ENCODE measurements at places on chromosomes 2 and 18.
A peak's percentile ranks its signal among the peaks of the same experiment; 100 is the strongest.

DNA sequence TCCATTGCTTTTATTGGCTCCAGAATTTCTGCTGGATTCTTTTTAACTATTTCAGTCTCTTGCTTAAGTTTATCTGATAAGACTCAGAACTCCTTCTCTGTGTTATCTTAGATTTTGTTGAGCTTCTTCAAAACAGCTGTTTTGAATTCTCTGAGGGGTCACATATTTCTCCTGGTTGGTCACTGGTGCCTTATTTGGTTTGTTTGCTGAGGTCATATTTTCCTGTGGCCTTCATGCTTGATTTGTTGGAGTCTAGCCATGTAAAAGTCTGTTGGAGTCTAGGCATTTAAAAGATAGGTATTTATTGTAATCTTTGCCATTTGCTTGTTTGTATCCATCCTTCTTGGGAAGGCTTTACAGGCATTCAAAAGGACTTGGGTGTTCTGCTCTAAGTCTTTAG lies 398.7 kb downstream of the DSEL start:
- no peak for DNase-seq

DNA sequence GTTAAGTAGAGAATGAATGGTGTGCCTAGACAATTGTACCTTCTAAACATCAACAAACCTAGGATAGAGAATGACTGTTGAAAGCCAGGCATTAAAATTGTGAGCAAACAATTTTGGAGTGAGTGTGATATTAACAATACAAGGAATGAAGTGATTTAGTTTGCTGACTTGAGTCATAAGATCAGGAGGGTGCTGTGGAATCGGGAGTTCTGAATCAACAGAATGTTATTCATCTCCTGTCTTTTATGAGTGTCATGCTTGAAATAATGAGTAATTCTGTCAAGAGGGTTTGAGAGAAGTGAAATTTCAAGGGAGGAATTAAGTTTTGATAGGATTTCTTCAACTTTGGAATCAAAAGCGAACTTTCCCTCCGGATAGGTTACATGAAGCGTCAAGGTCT lies 214.4 kb upstream of the DSEL start:
- DNase-seq = no peak

DNA sequence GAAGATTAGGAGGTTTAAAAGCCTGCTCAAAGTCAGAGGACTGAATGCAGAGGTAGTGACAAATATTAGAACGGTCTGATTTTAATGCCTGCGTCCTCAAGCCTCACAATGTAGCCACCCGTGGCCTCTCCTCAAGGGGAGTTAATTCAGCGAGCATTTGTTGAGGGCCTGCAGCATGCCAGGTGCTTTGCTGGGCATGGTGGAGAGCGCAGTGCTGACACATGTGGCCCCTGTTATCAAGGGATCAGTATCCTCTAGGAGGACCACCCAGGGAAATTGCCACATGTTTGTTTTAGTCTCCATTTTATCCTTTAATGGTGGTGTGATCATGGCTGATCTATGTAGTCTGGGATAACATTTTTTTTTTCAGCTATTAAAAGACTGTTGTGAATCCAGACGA lies 19.2 kb downstream of the PMAIP1 start:
- DNase-seq = no peak

GRCh38 chr2:132581991-132582738 lies 87.8 kb downstream of the LYPD1 start:
- DNase-seq = no peak

DNA sequence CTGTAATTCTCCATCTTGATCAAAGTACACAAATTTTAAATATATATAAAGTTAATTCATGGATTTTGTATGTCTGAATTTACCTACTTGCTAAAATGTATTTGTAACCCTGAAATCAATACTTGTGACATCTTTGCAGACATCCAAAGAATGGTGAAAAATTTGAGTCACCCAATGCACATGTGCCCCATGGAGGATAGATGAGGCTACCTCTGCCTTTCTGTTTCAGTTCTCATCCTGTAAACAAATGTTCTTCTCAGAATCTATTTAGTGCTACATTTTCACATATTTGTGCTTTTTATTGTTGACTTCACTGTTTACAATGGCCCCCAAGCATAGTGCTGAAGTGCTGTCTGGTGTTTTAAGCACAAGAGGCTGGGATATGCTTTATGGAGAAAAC lies 171.5 kb downstream of the LRATD1 start:
- no peak for DNase-seq

DNA sequence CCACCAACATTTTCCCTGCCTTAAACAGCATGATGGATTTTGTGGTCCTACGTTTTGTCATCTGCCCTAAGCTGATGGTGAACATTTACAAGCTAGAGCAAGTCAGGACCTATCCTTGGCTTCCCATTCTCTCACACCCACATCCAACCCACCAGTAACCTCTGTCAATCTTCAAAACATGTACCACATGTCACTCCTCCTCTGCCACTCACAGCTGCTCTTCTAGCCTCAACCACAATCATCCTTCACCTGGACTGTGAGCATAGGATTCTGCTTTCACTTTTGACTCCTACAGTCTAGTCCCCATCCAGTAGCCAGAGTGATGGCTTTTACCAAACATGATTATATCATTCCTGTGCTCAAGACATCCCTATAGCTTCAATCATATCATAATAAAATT lies 279.8 kb upstream of the DLGAP1 start:
- DNase-seq = no peak

- no peak for DNase-seq
Measured at GRCh38 chr2:112239862-112240261, 15.0 kb downstream of the ZC3H8 start.

DNA sequence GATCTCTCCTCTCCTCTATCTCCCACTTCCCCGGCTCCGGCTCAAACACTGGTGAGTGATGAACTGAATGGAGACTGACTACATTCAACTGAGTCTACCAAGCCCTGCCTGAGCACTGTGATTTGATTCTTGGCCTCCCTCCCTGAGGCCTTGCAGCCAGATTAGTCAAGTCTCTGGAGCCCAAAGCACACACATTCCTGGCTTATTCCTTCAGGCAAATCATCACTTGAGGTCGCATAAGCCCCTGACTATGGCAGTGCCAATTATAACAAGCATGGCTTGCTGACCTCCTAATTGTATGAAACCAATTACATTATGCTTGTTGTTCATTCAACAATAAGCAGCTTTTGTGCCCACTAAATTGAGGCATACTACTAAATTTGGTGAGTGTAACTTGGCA lies 34.6 kb downstream of the EFEMP1 start:
- DNase-seq = no peak

DNA sequence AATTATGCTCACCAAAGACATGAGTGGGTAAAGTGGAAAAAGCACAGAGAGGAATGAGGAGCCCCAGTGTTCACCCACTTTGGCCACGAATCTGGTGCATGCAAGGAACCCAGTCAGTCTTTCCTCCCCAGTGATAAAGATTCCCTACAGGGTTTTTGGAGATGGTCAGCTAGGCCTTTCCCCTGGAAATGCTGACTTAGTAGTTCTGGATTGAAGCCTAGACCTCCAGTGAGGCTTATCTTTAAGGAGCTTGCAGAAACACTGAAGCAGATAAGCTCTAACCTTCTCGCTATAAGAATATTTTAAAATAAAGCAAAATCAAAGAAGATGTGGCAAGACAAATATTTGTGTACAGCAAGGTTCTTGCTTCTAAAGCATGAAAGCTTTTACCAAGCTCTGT lies 178.3 kb upstream of the CCDC68 start:
- DNase-seq = no peak

- no peak for DNase-seq
Measured at GRCh38 chr2:33670392-33670937, 71.4 kb upstream of the FAM98A start.

DNA sequence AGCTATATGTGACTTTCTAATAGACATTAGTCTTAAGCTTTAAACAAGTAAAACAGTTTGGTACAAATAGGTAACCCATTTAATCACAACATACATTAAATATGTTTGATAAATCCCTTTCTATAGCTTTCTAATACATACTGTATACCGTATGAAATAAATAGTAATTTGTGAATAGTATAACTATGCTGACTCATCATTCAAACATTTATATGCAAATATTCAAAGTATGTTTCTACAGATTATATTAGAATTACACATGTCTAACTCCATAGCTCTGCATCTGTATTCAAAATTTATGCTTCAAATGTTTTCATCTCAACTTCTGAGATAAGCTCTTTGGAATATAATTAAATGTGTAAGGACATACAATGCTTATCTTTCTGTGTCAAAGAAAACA lies 142.7 kb upstream of the ZNF804A start:
- DNase-seq = no peak

- no peak for DNase-seq
Measured at GRCh38 chr2:157822993-157823392, 53.1 kb downstream of the ACVR1 start.

- no peak for DNase-seq
Measured at GRCh38 chr2:211437396-211437795, 881.0 kb downstream of the CPS1 start.

- DNase-seq = no peak
Measured at GRCh38 chr2:44186810-44187209, 18.1 kb downstream of the PPM1B start.

GRCh38 chr18:73613706-73614340 lies 533.8 kb downstream of the FBXO15 start:
- DNase-seq = no peak

DNA sequence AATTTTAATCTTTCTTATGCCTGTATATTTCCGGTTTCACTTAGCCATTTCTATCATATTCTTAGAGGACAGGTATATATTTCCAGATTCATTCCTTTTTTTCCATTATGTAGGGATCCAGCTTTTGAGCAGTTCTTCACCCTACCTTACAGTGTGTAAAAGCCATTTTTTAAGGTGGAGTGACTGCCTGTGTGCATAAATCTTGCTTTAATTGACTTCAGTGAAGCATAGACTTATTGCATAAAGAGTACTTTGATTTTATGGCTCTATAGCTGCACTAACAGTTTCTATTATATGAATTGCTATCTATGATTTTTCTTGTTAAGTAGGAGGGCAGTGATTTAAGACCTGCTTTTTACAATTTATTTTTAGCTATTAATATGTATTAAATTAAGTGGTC lies 132.6 kb downstream of the NYAP2 start:
- DNase-seq = no peak

DNA sequence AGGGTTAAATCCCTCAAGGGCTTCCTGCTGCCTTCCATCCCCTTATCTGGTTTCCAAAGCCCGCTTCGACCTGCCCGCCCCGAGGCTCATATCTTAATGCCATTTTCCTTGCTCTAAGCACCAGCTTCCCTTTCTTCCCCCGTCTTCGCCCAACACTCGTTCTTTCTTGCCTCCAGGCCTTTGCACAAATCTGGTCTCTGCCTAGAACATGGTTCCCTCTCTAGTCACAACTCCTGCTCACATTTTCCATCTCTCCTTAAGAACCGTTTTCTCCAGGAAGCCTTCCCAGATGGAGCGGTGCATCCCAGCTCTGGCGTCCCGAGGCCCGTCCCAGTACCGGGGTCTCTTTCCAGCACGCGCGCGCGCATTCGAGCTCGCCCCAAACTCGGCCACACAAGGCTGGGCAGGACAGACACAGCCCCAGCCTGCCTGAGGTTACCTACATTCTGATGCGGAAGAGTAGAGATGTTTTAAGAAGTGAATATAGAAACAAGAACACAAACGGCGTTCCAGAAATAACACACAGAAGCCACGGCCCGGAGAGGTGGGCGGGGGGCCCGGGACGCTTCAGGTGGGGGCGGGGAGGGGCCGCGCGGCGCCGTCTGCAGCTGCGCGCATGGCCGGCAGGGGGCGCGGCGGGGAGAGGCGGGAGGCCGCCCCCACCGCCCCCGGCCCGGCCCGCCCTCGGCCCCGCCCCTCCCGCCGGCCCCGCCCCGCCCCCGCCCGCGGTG lies at the start of gene DGKD:
Gene DGKD, plus strand, starts transcription at position 726 of the 731 bp plus-strand sequence. CDS start 25 bp downstream, outside the sequence.
- peak; percentile 62 for DNase-seq

- no peak for DNase-seq
Measured at GRCh38 chr18:28065793-28066186, 111.1 kb downstream of the CDH2 start.

- no peak for DNase-seq
Measured at GRCh38 chr18:9474108-9474982, 968 bp upstream of the RALBP1 start.

GRCh38 chr2:217332866-217333265 lies 473.0 kb upstream of the TNP1 start:
- no peak for DNase-seq

- DNase-seq = no peak
Measured at GRCh38 chr2:208093128-208093527, 31.2 kb downstream of the CRYGD start.

- DNase-seq = no peak
Measured at GRCh38 chr2:240901986-240902614, 4.0 kb upstream of the CROCC2 start.

GRCh38 chr2:51219468-51219867 lies 187.5 kb upstream of the NRXN1 start:
- no peak for DNase-seq

DNA sequence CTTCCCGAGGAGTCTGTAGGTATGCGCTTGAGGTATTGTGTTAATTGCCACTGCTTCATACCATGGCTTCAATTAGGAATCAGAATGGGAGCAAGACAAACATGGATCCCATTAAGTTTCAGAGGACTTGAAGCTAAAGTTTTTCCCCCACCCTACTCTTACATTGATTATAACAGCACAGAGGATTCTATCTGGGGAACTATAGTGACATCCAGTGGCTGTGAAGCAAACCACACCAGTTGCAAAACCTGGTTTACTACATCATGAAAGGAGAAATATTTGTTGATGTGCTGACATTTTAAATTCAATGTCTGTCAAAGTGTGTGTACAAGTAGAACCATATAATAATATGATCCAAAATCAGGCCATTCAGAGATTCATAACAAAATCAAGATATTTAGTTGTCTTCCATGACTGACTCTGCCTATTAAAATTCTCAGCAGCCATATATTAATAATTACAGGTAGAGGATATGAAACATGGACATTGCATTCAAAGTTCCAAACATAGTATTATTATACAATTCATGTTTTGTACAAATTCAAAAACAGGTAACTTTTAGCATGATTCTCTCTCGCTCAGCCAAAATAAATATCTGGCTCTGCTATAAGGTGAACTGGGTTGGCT lies 82.9 kb downstream of the GRB14 start:
- DNase-seq = no peak

DNA sequence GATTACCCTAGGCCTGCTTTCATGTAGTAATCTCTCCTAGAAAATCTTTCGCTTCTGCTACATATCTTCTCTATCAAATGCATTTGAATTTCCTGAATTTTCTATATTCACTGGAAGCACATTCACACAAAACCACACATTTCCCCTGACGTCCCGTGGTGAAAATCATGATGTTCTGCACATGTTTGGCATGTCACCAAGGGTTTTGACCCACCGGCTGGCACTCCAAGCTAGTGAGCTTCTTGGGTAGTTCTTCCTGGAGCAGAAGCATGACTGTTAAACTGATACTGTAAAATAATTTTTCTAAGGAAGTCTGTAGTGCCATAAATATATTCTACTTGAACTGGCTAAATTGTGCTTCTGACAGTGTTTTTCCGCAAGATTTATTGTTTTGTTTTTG lies 510.1 kb upstream of the SLC8A1 start:
- no peak for DNase-seq

DNA sequence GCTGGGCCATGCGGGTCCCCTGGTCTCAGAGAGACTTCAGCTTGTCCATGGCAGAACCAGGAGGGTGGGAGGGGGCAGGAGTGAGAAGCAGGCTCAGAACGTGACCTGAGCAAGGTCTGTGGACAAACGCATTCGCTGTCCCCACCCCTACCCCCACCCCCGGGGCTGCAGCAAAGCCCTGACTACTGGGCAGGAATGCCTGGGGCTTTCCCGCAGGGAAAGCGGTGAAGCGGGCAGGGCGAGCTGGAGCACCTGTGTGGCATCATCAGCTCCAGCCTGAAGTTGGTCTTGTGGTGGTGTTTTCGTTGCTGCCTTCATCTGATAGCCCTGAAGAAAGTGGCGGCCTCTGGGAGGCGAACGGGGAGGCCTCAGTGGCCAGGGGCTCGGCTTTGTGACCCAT lies 26.1 kb upstream of the ALKAL2 start:
- DNase-seq = no peak

- no peak for DNase-seq
Measured at GRCh38 chr2:162342841-162343240, 1.1 kb upstream of the GCA start.
